ENCODE measurements at places on chromosomes 2 and 18.

GRCh38 chr18:51957001-51957400, 383.0 kb upstream of the DCC start:
- DNase-seq = no peak

- no peak for DNase-seq
Measured at GRCh38 chr2:227455200-227455599, 16.8 kb upstream of the AGFG1 start.

DNA sequence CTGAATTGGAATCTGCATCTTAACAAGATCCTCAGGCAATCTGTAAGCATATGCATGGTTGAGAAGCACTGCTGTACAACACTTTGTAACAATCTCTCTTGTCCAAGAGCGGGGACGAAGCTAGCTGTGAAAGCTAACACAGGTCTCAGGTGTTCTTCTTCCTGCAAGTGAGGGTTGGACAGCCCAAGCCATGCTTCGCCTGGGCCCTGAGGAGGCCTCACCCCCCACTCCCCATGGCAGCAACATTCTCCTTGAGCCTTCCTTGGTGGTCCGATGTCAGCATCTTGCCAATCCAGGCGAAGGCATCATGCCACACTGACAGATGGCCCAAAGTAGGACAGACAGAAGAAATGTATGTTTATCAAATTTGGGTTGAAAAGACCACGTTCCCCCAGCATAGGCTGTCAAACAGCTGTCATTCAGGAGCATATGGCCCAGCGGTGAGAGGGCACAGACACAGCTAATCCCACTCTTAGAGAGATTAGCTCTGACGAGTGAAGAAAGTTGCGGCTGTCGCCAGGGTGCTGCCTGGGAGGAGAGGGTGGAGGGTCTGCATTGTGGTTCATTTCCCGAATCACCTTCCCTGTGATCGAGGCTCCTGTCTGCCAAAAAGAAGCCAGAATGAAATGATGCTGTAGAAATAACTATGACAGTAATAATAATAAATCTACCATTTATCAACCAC, 344.7 kb downstream of the MYCN start:
- DNase-seq = no peak

GRCh38 chr2:2000724-2001061, 256.4 kb upstream of the PXDN start:
- DNase-seq = no peak

DNA sequence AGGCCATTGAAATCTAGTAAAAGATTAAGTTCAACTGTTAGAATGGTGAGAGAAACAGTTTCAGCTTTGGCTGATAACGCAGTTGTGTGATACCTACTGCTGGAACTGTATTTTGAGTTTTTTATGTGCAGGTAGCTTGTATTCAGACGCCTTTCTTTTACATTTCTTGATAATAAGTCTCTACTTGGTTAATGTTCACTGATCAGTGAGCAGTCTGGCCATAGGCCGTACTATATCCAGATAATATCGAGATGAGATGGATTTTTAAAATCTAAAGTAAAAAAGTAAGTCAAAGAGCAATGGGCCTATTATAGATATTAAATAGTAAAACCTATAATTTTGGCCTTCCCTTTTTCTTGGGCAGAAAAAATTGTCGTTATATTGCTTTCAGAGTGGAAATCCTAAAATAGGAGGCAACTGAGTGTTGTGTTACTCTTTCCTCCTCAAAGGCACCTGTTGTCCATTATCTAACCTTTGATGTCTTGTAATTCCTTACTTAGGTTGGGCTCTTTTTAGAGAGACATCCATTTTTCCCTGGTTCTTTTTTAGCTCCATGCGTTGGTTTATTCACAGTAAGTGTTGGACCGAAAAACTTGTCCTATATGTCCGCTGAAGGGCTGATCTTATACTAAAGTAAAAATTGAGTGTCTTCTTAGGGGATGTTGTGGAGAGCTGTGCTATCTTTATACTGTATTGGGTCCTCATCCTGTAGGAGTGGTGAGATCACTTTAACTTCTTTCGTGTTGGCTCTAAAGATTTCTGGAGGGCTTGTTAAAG, 1.7 kb downstream of the EML4 start:
- DNase-seq = no peak

DNA sequence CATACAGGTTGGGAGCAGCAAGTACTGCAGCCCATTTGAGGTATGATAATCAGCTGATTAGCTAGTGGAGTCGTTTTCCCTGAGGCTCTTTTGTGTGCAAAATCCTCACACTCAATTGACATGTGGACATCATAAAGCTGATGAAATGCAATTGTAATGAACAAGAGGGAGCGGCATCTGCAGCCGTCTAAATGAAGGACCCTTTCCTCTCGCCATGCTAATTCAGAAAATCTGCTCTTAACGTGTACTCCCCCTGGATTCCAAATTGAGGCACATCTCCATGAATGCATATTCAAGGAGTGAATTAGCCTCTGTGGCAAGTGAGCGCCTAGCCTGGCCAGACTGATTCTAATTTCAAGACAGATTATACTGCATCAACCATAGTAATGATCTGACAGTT, 260.9 kb upstream of the ATP5MC3 start:
- no peak for DNase-seq

GRCh38 chr2:950080-950966, at the start of gene SNTG2:
TSS of gene SNTG2 (plus strand) at chr2:950849. CDS start at chr2:950997, 148 bp downstream.
- DNase-seq = peak; percentile 26

- DNase-seq = no peak
Measured at GRCh38 chr18:13463526-13464210, 245.1 kb downstream of the LDLRAD4 start.

DNA sequence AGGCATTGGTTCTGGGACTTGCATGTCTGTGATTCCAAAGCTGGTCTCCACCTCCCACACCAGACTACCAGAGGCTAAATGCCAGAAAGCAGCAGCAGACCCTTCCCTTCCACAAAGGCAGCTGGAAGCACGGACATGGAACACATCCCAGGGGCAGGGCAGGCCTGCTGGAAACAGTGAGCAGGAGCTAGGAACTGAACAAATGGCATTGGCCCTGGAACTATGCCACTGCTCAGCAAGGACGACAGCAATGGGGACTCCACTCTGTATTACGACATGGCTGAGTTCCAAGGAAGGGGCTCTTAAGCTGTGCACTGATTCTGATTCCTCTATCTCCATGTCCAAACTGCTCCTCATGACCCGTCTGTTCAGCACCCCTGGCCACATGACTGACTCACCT, 77.8 kb upstream of the TFCP2L1 start:
- DNase-seq = no peak

- DNase-seq = no peak
Measured at GRCh38 chr18:23703987-23704384, 14.7 kb downstream of the LAMA3 start.

DNA sequence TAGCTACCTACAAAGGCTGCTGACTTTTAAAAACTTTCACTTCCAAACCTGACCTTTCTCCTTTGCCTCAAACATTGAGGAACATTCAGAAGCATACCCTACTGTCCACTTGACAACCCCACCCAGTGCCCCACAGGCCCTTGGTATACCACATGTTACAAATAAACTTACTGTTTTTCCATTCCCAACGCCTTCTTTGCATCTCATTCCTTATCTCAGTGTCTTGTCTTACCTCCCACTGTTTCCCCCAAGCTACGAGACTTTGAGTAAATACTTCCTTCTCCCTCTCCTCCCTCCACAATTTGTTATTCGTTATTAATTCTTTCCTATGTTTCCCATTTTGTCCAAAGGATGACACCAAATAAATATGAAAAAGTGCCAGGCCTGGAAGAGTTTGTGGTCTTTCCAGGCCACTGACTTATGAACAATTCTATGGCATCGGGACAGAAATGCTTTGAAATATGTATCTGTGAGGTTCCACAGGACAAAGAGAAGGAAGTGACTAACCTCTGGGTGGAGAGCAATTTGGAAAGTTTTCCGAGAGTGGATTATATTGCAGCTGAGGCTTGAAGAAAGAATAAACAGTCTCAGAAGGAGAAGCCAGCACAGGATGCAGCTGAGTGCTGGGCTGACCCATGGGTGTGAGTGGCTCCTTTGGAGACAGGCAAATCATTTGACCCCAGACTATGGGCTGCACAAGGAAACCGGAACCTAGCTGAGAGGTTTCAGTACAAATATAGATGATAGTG, 409.0 kb downstream of the LPIN1 start:
- no peak for DNase-seq

GRCh38 chr18:32454593-32454992, 16.1 kb downstream of the GAREM1 start:
- DNase-seq = no peak

GRCh38 chr18:5142859-5143258, 54.2 kb downstream of the AKAIN1 start:
- no peak for DNase-seq

GRCh38 chr2:149744865-149745264, 157.3 kb upstream of the MMADHC start:
- DNase-seq = no peak

GRCh38 chr2:65583061-65583460, 150.7 kb upstream of the SPRED2 start:
- DNase-seq = no peak

DNA sequence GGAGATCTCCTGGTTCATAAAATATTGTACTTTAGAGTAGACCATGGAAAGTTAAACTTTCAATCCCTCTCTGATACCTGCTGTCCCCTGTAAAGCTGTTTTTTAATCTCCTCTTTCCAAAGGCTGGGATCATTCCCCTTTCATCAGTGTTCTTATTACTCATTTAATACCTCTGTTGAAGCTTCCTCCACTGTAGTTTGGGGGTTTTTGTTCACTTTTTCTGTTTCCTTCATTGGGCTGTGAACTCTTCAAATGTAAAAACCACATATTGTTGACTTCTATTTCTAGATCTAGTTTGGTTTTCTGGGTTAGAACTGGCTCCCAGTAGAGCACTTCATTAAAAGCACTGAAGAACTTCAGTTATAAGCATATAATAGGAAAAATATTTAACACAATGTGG, 598.1 kb downstream of the RNF144A start:
- no peak for DNase-seq

GRCh38 chr2:143296089-143296488, 166.9 kb downstream of the ARHGAP15 start:
- DNase-seq = no peak

GRCh38 chr2:24110660-24111303, 12.4 kb downstream of the PFN4 start:
- no peak for DNase-seq

- DNase-seq = no peak
Measured at GRCh38 chr18:11761553-11761952, 72.5 kb downstream of the GNAL start.

GRCh38 chr2:206881708-206882410, 57.5 kb upstream of the CPO start:
- no peak for DNase-seq

GRCh38 chr2:143205106-143205764, 76.0 kb downstream of the ARHGAP15 start:
- DNase-seq = peak; percentile 74

- no peak for DNase-seq
Measured at GRCh38 chr2:20231159-20231558, 6.2 kb upstream of the SDC1 start.

- no peak for DNase-seq
Measured at GRCh38 chr2:63345285-63345633, 243.0 kb downstream of the WDPCP start.

GRCh38 chr2:121086450-121086849, 198.6 kb downstream of the TFCP2L1 start:
- DNase-seq = no peak

Measured in CD4-positive, alpha-beta T cell treated with Interferon alpha-2 for 1 hour (primary cell).